Thoracic aorta (tissue), 2 donors: ENCODE measurements at places on chromosomes 4 and X.

DNA sequence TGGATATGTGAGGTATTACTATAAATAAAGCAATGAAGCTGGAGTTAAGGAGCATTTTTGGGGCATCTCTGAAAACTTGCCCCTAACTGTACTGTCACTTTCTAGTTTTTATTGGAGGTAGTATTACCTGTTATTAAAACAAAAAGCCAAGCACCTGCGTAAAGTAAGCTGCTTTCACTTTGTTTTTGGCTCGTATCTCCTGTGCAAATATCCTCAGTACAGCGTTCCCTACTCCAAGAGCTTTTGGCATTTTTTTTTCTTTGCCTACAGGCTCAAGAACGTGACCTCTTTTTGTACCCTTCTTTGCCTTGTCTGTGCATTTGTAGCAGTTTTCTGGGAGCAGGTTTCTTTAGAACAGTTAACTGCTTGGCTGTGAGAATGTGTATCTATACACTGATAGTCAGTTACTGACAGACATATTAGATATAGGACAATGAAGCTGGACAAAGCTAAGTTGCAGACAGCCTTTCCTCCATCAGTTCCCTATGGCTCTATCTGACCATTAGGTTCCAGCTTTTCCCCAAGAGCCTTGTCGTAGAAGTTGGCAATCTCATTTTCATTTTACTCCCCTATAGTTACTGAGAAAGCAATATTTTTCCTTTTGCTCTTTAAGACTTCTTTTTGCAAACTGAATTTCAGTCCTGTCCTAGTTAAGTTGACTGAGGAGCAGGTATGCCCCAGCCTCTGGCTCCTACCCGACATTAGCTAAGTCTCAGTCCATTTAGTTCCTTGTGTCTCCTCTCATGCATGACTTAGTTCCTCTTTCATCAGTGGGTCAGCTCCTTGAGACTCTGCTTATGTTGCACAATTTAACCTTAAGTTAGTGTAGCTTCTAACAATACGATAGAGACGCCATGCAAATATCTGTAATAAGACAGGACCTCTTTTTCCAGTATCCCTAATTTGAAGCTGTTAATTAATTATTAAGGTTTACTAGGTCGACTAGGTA lies 71.5 kb upstream of the HPRT1 start:
- no peak for DNase-seq

DNA sequence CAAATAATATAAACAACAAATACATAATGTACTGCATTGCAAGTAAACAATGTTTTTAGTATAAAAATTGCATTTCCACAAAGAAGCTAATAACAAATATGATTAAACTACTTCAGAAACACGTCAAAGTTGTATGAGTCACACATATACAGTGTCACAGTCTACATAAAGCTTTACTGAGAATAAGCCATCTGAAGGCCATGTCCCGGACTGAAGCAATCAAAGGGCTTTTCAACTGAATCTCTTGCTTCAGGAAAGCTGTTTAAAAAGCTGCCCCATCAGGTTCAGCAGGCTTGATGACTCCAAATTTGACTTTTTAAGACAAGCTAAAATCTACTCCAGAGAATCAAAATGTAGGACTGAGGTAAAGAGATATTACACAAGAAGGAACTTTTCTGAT lies 1476.8 kb downstream of the ADGRL3 start:
- no peak for DNase-seq

GRCh38 chr4:121255986-121256750 lies 92.0 kb upstream of the TNIP3 start:
- DNase-seq, result no peak

DNA sequence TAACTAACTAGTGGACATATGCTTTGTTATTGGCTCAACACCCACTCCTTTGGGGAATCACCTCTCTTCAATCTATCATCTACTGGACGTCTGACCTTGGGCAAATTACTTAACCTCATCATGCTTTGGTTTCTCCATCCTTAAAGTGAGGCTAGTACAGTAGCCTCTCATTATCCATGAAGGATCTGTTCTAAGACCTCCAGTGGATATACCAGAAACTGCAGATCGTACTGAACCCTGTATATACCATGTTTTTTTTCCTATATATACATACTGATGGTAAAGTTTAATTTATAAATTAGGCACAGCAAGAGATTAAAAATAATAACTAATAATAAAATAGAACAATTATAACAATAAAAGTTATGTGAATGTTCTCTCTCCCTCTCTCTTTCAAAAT lies 56.2 kb downstream of the HMGB3 start:
- no peak for DNase-seq

DNA sequence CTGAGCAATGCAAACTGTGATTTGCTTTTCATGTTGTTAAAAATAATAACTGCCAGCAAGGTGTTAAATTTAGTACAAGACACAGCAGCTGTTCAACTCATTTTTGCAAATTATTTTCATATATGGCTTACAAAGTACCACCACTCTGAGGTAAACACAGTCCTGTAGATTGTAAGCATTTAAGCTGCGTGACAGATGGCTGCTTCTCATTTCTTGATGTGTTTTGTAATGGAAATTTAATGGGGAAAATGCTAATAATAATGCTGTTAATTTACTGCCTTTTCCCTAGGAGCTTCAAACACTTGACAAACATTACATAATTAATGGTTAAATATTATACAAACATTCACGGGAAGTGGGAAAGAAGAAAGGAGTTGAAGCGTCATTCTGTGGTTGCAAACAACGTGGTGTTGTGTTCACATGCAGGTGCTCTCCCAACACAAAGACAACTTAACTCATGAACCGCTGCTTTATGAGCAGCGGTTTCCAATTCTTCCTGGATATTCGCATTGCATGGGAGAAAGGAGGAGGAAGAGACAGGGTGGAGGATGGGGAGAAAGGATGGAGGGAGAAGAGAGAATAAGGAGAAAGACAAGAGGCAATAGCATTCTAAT lies 236.8 kb upstream of the VCX start:
- DNase-seq, result no peak

GRCh38 chrX:24276015-24276414 lies 37.9 kb downstream of the SUPT20HL2 start:
- no peak for DNase-seq

- no peak for DNase-seq
Observed at GRCh38 chrX:150014525-150014924, 76.2 kb upstream of the EOLA2 start.

GRCh38 chrX:7690842-7691241 lies 152.1 kb upstream of the VCX start:
- DNase-seq, result no peak

DNA sequence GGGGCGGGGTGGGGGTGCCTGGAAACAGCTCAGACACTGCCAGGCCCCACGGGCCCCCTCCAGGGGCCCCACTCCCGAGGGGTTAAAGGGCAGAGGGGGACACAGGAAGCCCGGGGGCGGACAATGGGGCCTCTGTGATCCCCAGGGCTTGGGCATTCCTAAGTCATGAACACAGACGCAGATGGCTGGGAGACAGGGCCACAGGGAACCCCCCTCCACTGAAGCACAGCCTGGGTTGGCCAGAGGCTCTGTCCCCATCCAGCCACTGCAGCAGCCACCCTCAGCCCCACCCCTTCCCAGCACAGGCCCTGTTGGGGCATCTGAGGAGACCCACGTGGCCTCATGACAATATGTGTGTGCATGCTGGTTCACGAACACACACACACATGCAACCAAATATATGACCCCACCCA lies 3.9 kb downstream of the L1CAM start:
- DNase-seq, result no peak

GRCh38 chrX:70046978-70047377 lies 2.8 kb downstream of the AWAT2 start:
- no peak for DNase-seq

DNA sequence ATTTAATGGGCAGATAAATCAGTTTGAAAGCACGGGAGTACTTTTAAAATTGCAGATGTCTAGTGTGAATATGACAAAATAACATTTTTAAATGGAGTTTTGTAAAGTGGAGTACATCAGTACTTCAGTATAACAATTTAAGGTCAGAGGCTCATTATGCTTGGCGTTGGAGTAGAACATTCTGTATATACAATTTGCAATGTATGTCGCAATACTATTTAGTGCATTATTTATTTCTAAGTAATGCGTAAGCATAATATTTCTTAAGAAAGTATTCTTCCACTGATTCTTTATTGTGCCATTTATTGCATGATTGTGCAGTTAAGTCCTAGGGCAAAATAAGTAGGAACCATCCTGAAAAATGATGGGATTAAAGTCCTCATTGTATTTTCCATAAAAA lies 461.6 kb downstream of the AFF2 start:
- DNase-seq, result no peak

- DNase-seq, result no peak
Observed at GRCh38 chr4:187732524-187732923, 263.0 kb upstream of the ZFP42 start.

DNA sequence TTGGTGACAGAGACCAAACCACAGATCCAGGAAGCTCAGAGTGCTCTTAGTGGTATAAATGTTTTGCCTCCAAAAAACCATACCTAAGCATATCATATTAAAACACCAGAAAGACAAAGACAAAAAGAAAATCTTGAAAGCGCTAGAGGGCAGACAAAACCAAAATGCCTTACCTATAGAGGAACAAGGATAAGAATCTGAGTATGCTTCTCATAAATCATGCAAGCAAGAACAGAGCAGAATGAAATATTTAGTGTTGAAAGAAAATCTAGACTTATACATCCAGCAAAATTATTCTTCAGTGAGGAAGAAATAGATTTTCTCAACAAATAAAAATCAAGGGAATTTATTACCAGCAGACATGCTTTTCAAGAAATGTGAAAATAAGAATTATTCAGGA lies 941.0 kb upstream of the INTU start:
- no peak for DNase-seq

DNA sequence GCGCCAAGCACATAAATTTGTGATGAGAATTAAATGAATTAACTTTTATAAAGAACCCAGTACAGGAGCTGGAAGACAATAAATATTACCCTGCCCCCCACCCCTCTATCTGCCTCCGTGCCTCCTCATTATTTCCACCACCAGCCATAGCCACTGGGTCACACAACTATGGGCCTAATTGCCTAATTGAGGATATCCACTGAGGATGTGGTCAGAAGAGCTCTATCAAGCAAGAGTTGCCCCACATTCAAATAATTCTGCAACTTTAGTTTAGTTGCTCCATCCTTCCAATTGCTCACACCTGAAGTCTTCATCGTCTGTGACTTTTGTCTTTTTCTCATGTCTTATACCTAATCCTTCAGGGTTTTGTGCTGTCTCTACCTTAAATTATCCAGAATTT lies 9.5 kb upstream of the CXCL8 start:
- no peak for DNase-seq

DNA sequence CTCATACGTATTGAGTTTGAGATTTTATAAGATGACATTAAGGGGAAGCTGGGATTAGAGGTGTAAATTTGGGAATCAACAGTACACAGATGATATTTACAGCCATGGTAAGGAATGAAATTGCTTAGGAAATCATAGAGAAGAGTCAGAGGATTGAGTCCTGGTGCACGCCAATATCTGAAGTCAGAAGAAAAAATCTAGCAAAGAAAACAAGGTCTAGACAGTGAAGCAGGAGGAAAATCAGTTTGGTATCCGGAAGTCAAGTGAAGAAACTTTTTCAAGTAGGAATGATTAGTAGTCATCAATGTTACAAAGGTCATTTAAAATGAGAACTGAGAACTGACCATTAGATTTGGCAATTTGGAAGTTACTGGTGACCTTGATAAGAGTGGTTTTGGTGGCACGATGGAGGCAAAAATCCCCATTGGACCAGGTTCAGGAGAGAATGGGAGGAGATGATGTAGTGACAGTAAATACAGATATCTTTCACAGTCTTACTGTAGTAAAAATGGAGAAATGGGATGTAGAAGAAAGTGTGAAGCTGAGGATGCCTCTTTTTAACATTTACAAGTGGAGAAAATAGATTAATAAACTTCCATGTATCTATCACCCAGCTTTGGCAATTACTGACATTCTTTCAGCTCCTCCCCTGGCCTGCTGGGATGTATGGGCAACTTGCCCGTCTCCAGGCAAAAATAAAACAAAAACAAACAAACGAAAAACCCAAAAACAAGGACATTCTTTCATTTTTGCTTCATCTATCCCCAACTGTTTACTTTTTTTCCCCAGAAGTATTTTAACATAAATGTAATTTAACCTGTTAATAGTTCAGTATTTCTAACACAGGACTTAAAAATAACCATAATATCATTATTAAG lies 11.4 kb upstream of the GPR34 start:
- DNase-seq, result no peak

DNA sequence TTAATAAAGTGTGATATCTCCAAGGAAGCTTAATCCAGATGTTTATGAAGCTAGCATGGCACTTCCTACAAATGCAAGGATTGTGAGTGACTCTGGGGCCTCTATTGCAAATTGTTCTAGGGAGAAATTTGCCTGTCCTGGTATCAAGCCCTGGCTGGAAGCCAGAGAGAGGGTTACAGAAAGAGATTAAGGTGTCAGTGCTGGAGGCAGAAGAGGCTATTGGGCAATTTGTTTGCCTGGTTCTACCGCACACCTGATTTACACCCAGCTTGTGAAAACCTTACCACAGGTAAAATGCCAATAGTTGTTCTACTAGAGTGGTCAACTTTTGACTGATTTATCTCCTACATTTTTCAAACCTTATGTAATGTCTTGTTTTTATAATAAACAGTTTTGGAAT lies 186.7 kb upstream of the FAT1 start:
- DNase-seq, result no peak

DNA sequence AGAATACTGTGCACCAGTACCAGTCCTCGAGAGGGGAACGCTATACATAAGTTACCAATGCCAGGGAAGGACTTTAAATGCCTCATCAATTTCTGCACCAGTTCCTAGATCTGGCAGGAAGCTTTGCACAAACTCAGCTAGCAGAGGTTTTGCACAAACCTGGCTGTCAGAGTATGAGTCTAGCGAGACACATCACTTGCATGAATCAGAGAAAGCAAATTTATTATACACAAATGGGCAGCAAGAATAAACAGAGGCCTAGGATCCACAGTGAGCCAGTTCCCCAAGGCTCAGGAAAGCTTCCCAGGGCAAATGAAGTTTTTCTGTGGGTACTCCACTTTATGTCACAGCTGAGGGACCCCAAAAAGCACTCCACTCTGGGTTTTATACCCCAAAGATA lies 523.5 kb downstream of the CFAP47 start:
- no peak for DNase-seq

GRCh38 chrX:74431797-74432196 lies 10.5 kb downstream of the SLC16A2 start:
- DNase-seq, result no peak

- no peak for DNase-seq
Observed at GRCh38 chr4:35493977-35494376, 750.3 kb downstream of the ARAP2 start.

DNA sequence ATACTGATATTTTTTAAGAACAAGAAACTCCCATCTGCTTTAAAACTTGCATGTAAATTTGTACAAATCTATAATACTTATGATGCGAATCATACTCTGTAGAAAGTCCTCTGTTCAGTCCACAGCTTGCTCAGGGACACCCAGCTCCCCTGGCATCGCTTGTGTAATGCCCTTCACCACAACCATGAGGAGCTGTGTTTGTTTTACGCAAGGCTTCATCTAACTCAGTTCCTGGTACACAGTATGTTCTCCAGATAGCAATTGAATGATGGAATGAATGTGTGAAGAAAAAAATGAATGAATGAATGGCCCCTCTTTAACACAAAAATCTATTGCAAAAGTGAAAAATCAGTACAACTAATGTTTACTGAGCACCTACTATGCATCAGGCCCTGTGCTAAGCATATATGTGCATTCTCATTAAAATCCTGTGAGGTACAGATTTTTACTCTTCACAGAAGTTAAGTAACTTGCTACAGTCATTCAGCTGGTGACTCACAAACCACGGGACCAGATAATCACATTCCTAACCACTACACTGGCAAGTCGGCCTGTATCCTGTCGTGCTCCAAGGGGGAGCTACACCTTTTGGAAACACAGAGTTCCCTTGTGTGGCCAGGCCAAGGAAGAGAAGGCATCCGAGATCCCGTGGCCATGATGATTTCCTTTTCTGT lies 58.7 kb upstream of the KDR start:
- DNase-seq, result no peak
